ENCODE measurements at places on chromosomes 2 and 18. TPM values are rescaled to one million over a fixed set of nuclear protein-coding genes. Genes with fewer than 3 reads are reported as not detected.

CHN1 gene
- 18.3 TPM for total RNA-seq

PHLPP1 gene
- total RNA-seq = 15.6 TPM

DNA sequence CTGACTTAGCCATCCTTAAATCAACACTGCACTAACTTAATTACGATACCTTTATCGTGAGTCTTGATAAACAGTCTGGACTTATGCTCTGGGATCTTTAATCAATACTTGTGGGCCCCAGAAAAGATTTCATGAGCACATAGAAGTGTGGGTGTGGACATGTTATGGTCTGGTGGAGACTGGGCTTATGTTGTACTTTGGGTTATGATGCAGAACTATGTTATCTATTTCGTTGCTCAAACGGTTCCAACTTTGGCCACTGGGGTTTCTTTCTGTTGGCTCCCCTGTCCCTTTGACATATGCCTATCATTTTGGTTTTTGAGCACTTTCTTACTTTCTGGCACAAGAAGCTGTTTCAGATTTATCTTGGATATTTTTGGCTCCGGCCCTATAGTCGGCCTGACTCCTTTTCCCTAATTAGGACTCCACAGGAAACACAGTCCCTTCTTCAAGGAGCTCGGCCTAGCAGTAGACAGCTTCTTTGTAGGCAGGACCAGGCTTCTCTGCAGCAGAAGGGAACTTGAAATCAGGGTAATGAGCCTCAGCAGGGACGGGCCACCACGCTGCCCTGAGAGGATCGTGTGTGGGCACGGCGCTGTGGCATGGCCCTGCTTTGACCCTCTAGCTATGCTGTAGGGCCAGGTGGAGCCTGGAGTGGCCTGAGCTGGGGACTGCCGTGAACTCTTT lies 54.6 kb upstream of the TXNDC2 start:
- DNase-seq = no peak

DNA sequence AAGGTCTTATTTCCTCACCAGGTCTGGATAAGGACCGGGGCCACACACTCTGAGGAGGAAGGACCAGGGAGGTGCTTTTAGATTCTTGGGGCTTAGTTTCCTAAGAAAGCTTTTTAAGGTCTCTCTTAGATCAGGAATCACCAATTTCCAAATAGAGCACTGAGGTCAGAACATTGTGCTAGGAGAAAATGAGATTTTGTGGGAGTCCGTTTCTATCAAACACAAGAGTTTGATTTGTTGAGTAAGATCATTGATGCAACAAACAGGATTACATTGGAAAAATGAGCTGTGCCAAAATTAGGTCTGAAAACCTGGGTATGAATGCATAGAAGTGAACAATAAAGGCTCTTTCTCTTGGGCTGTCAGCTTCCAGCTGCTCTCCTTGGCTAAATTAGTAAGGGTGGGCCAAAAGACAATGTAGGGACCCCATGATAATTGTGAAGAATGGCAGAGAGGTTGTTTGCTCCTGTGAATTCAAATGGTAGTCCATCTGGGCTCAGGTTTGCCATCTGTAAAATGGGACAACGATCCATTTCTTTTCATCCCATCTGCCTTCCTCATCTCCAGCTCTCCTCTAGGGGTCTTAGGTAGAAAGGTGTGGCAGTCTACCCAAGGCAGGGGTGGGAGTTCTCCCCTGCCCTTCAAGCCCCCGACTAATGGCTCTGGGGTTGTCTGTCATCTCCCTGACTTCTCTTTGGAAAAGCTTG lies 20.0 kb downstream of the IGFBP2 start:
- DNase-seq = no peak

DNA sequence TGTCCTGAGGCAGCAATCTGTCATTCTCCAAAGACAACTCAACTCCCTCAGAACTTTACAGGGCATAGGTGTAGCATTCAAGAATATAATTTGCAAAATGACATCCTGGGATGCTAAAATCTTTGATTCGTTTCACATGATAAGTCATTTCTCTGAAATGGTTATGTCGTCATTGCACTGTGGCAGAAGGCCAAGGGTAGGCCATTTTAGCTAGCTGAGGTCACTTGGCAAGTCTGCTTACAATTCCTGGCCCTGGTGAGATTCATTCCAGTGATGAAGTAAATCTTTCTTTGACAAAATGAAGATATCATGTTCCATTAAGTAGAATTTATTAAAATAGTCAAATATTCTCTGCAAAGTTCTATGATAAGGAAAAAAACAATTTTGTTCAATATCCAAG lies 1410.3 kb upstream of the LRRTM1 start:
- DNase-seq = no peak

SCYGR6 gene
- total RNA-seq = 2.4 TPM

- DNase-seq = no peak
These were observed 46.7 kb downstream of the PLA2R1 start for GRCh38 chr2:160015746-160016145.
